NCI-H774 (cell line): ENCODE measurements at places on chromosomes 2 and 18.

DNA sequence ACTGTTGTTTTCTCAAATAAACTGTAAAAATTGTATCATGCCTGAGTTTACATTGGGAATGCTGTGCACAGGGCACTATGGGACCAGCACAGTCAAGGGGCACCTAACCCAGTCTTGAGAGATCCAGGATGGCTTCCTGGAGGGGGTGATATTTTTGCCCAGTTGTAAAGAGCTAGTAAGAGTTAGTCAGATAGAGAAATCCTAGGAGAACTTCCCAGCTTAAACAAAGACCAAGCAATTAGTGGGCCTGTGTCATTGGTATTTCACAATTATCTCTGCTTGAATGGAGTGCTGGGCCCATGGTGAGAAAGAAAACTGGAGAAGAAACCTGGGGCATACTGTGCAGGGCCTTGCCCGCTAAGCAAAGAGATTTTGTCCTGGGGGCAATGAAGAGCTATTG lies 12.2 kb downstream of the XDH start:
- DNase-seq: no peak

DNA sequence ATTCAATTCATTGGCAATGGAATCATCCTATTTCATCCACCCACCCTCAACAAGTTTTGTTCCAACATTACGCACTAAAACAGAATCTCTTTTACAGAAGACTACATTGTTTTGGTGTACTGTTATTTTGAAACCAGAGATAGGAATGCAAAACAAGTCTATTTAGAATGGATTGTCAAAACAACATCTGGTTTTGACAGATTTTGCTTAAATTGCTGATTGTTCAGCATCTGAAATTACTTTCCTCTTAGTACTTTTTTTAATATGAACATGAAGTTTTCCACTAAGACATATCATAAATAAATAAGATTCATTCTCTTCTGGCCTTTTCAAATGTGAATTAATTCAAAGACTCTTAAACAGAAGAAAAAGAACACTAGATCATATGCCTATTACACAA lies 323.9 kb upstream of the TFPI start:
- DNase-seq: no peak

DNA sequence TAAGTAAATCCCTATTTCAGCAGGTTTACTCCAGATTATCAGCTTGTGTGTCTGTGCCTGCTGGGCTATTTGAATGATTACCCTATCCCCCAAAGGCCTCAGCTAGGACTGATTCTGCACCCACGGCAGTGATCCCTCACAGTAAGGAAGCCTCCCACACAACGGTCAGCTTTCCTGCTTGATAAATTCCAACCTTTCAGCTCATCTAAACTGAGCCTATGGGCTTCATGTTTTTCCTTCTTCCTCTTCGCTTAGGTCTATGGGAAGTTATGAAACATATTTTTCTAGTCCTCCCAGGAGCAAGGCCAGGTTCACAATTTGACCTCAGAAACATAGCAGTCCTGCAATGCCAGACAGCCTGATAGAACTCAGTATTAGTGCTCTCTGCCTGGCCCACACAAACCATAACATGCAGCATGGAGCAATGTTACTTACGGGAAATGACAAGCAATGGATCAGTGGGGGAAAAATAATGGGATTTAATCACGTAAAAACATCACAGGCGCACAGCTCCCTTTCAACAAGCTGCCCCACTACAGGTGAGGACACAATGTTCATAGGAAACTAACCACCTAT lies 170.9 kb downstream of the ZNF521 start:
- DNase-seq: no peak

- peak; percentile 9 for DNase-seq
Measured at GRCh38 chr2:191150600-191151330, at the start of gene STAT4. Gene STAT4 (minus strand): TSS chr2:191150994. CDS start chr2:191148203, 2,791 bp downstream.

DNA sequence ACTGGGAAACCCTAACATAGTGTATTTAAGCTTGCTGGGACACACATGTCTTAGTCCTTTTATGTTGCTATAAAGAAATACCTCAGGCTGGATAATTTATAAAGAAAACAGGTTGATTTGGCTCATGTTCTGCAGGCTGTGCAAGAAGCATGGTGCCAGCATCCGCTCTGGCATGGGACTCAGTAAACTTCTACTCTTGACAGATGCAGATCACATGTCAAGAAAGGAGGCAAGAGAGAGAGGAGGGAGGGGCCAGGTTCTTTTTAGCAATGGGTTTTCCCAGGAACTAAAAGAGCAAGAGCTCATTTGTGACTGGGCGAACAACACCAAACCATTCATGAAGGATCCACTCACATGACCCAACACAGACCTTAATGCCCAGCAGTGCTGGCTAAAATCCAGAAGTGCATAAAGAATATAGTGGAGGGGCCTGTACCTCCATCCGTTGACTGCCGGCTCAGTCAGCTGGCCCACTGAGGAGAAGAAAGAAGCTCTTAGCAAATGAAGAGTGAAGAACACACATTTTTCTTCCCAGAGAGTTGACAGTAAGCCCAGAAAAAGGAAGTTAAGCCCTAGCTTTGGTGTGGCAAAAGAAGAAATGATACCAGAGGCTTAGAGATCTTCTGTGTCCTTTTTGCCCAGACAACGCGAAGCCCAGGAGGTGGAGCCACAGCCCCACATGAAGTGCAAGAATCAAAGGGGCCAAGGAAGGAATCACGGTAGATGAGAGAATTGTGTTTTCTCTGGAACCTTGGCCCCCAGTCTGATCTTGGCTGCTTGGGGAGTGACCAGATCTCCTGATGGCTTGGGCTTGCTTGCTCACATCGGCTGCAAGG lies 183.5 kb upstream of the FAM98A start:
- DNase-seq: no peak

DNA sequence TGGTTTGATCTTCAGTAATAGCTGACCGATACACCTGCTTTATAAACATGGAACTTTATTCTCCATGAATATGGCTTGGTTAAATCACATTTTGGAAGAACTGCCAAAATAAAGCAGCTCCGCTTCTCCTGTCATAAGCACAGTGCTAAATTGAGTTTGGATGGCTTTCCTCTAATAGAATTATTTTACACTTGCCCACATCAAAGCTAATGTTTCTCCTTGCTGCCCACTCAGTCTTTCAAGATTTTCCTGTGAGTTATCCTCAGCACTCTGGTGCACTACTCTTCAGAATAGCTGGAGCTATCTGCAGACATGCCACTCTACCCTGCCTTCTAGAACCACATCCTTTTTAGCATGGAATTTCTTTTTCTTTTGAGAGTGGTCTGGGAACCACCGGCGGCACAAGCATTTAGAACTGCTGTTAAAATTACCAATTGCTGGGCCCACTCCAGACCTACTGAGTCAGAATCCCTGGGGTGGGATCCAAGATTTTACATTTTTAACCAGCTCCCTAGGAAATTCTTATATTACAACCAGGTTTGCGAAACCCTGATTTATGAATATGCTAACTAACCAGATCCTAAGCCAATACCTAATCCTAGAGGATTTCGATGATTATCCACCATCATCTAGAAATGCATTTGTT lies 283.3 kb downstream of the AFF3 start:
- no peak for DNase-seq

- no peak for DNase-seq
Measured at GRCh38 chr2:234175649-234176048, 125.1 kb downstream of the SPP2 start.

GRCh38 chr2:141848191-141848590 lies 282.6 kb downstream of the LRP1B start:
- DNase-seq: no peak

DNA sequence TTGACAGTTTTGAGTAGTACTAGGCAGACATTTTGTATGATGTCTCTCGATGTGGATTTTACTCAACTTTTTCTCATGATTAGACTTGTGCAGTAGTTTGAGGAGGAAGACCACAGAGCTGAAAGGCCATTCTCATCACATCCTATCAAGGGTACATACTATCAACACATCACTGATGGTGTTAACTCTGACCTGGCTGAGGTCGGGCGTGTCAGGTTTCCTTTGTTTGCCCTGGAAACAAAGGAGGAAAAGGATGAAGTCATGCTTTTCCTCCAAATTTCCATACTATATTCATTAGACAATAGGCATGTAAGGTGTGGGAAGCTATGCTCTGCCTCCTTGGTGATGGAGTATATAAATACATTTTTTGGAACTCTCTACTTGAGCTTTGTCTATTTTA lies 211.1 kb downstream of the DSEL start:
- no peak for DNase-seq
